Glomerular endothelial cell (primary cell): ENCODE measurements at places on chromosomes 7 and 10. TPM values are rescaled to one million over a fixed set of nuclear protein-coding genes. Genes with fewer than 3 reads are reported as not detected.

Gene GPR141
- total RNA-seq = not detected in 2 replicates

- no peak for DNase-seq
These were observed 167.7 kb upstream of the CCDC6 start for GRCh38 chr10:60073781-60074656.

DNA sequence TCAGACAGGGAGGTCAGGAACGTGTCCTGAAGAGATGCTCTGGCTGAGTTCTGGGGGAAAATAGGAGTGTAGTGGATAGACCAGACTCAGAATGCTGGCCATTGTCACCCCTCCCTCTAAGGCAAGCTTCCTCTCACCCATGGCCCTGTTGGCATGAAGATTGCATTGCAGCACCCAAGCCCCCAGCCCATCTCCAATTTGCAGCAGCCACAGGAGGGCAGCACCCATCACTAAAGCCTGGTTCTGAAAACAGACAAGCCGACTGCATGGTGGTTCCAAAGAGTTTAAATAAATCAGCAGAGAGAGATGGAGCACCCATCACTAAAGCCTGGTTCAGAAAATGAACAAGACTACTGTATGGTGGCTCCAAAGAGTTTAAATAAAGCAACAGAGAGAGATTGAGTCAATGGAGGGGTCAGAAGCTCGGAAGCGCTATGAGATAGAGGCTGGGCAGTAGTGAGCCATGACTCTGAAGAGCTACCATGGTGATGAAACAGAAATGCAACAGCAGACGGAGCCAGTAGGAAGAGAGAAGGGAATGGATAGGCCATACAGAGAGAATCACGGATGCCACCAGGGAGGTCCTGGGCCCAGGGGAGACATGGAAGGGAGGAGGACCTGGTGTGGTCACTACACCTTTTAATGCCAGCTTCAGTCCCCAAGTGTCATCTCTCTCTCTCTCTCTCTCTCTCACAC, 237.9 kb upstream of the MYO3A start:
- DNase-seq = no peak

DNA sequence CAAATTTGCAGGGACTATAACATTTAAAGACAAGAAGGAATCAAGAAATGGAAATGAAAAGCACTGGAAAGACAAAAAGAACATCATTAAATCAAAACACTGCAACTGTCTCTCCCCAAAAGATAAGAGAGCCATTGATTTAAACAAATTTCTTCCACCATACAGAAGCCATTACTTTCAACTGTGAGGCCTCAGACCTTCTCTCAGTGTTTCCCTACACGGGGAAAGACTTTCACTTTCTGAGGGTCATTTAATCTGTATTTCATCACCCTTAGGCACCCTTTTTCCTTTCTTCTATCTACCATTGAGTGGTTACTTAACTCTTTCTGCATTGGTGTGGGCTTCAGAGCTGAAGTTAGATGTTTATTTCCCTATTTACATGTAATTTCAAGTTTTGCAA, 47.5 kb downstream of the CCDC172 start:
- no peak for DNase-seq

DNA sequence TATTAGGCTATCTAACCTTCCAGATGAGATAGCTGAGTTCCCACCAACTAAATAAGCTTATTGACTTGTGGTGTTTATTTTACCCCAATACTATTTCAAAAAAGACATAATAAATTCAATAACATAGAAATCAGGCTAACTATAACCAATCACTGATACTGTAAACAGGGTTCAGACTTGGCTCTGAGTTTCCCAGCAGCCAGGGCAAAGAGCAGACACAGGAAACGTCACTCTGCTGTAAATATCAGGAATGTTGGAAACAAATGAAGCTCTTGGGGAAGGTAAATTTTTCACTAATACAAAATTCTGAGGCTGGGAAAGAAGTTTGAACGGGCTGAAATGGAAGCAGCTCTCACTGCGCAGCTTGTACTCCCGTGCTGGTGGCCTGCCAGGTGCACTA, 114.6 kb downstream of the GALNT11 start:
- DNase-seq = no peak

GRCh38 chr10:14022052-14022451, 308.7 kb downstream of the FRMD4A start:
- no peak for DNase-seq

Gene CNPY1
- not detected in 2 replicates for total RNA-seq

Gene NPY
- total RNA-seq = not detected in 2 replicates

Gene OR9A2
- total RNA-seq = 0.18 TPM in 1 of 2 replicates, not detected in the other

DNA sequence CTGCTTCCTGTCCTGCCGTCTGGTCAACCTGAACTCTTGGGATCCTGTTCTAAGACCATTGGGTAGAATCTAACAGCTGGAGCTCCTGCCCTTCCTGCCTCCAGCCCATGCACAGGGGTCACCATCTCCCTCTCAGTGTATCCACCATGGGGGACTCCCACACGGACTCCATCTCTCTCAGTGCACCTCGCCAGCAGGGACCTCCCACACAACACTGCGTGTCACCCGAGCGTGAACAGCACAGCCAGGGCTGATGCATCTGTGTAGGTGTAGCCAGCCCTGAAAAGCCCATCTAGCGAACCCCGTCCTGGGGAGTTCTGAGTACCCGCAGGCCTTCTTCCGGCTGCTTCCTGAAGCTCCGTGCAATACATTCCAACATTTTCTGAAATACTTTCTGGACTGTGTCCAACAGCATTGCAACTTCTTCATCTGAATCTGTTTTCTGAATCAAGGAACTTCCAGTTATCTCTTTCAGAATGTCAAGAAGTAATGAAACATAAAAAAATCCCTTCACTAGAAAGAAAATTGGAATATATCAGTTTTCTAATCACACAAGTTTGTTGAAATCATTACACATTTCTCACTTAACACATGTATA, 52.5 kb downstream of the NCAPG2 start:
- DNase-seq = no peak

Gene PIK3AP1
- 0.06 and 0.10 TPM in 2 replicates for total RNA-seq

- DNase-seq = no peak
These were observed 195.1 kb upstream of the AUTS2 start for GRCh38 chr7:69403169-69403568.

Gene IFRD1
- total RNA-seq = 33.9 and 37.5 TPM in 2 replicates

Gene HOXA4
- total RNA-seq = 3.8 and 6.8 TPM in 2 replicates

Gene CDH23
- total RNA-seq = not detected in 2 replicates

Gene TIMM23B
- 7.5 and 22.5 TPM in 2 replicates for total RNA-seq

- no peak for DNase-seq
These were observed 54.3 kb downstream of the SMKR1 start for GRCh38 chr7:129556607-129557133.

GRCh38 chr10:110258542-110258941, 46.2 kb downstream of the SMNDC1 start:
- no peak for DNase-seq

Gene FBXO24
- total RNA-seq = not detected in 2 replicates

Gene PRSS1
- total RNA-seq = not detected in 2 replicates

DNA sequence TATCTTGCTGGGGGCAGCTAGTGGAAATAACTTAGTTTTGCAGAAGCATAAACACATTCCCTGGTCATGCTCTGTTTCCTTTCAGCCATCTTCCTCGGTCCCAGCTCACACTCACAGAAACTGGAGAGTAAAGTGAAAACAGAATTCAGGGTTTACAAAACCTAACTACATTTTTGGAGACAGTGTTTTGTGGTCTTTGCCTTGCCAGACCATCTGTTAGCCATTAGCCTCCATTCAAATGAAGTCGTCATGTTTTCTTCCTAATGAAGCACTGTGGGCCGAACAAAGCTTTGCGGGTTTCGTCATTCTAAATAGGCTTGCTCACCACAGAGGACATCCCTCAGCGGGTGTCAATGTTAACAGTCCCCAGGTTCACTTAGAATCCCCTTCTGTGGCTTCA, 214.6 kb upstream of the TMEM72 start:
- DNase-seq = no peak
